Amygdala (tissue), 56 donors: ENCODE measurements at places on chromosomes 12 and 14.
A peak's percentile ranks its signal among the peaks of the same experiment; 100 is the strongest.

DNA sequence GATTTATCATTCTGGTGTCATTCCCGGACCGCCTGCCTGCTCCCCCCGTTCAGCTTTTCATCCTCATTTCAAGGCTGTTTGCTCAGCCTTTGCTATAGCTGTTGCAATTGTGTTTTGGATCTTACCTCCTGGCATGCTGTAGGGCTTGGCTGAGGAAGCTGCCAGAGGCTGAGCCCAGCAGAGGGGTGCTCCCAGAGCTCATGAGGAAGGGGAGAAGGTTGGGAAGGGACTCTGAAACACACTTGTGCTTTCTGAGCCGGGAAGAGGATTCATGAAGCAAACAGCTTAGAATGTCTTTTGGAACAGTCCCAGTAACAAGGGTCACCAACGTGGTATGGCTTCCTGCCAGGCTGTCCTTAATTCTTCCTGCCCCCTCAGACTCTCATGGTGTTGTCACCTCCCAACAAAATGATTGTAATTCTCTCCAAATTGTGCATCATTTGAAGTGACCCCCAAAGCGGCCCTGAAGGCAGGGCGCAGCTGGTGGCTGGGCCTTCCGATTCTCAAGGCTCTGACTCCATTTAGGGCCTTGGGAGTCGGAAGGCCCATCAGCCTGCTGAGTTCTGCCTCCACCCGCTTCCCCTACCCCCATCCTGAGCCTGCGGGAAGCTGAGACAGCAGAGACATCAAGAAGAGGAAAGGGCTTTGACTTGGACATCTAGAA lies 111.9 kb upstream of the ARHGAP5 start:
- DNase-seq, result no peak

GRCh38 chr14:33636716-33637115 lies 314.2 kb downstream of the EGLN3 start:
- no peak for DNase-seq

DNA sequence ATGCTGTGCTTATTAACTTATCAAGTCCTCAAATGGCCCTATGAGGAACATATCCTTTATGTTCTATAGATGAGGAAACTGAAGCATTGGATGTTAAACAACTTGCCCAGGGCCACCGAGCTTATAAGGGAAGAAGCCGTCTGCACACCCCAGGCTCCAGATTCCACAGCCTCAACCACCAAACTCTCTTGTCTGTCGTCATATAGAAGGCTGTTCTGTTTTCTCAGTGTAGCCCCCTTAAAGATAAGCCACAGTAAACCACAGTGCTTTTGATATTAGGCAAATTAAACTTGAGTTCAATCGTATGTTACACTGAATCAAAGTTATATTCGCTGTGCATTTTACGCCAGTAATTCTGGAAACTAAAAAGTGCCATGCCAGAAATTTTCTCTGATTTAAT lies 116.7 kb downstream of the PRKCH start:
- DNase-seq, result no peak

- DNase-seq, result no peak
Measured at GRCh38 chr14:56152221-56152620, 34.0 kb downstream of the PELI2 start.

DNA sequence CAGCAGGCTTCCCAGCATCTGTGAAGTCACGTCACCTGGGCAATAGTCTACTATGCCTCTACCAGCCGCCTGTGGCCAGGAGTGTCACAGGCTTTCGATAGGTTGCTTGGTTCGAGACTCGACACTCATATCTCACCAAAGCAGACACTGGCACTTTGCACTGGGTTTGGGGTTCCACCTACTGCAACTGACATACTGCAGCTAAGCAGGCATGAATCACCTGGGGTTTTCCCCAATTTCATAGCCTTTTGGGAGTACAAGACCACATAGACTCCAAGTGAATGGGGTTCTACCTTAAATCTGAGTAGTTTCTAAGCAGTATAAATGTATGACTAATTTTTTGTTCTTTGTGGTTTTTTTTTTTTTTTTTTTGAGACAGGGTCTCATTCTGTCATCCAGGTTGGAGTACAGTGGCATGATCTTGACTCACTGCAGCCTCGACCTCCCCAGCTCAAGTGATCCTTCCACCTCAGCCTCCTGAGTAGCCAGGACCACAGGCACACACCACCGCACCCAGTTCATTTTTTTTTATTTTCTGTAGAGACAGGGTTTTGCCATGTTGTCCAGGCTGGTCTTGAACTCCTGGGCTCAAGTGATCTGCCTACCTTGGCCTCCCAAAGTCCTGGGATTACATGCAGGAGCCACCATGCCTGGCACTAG lies 32.1 kb downstream of the DMAC2L start:
- no peak for DNase-seq

DNA sequence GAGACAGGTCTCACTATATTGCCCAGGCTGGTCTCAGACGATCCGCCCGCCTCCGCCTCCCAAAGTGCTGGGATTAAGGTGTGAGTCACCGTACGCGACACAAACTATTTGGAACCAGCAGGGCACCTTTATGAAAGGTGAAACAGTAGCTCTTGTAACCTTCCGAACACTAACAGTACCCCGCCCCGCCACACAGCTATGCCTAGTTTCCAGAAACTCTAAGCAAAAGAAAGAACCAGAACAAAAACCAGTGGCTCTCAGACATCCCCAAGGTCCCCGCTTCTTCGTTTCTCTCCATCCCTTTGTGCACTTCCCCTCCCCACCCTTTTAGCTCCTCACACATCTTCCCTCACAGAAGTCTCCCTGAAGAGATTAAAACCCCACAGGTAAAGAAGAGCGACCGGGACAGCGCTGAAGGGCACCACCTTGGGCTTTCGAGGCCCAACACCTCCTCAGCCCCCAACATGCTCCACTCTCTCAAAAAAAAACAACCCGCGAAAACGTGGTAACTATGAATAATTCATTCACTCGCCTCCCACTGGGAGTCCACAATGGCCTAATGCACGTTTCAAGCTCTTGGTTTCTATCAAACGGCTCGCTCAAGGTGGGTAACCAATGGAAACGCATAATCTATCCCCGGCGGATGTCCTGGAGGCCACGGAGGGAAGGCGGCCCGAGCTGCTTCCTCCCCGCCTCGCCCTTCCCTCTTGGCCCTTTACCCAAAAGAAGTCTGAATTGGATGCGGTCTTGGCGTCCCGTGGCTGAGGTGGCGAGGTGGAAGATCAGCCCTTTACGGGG lies 877 bp downstream of the BAG5 start:
- no peak for DNase-seq

GRCh38 chr14:34722723-34723545 lies 8.5 kb upstream of the CFL2 start:
- peak; percentile 30 for DNase-seq

- DNase-seq, result peak; percentile 56
Measured at GRCh38 chr14:92973261-92973797, 50.4 kb downstream of the CHGA start.

DNA sequence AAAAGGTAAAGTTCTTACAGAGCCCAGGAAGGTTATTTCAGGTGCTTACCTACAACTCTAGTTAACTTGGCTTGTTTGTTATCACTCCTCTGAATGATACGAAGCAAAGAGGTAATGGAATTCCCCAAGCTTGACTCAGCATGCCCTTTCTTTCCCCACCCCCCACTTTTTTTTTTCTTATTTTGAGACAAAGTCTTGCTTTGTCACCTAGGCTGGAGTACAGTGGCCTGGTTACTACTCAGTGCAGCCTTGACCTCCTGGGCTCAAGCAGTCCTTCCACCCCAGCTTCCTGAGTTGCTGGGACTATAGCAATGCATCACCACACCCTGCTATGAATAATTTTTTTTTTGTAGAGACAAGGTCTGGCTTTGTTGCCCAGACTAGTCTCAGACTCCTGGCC lies 17.1 kb upstream of the YBX3 start:
- no peak for DNase-seq

DNA sequence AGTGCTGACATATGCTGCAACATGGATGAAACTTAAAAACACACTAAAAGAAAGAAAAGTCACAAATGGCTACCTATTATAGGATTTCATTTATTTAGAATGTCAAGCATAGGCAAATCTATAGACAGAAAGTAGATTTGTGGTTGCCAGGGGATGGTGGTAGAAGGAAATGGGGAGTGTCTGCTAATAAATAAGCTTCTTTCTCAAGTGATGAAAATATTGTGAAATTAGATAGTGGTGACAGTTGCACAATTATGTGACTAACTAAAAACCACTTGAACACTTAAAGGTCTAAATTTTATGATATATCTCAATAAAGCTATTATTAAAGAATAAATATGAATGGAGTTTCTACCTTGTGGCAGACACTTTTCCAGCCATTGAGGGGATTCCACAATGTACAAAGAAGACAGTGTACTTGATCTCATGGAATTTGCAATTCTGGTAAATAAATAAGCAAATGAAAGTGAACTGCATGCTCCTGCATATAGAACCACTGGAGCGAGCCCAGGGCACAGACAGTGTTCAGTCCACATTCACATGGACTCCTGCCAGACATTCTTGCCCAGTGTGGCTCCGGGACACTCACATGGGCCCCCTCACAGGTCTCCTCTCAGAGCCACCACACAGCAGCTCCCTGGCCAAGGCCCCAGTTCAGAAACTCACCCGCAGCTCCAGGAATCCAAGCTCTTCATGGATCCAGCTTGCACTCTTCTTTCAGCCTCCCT lies 107.1 kb upstream of the ARID2 start:
- no peak for DNase-seq

DNA sequence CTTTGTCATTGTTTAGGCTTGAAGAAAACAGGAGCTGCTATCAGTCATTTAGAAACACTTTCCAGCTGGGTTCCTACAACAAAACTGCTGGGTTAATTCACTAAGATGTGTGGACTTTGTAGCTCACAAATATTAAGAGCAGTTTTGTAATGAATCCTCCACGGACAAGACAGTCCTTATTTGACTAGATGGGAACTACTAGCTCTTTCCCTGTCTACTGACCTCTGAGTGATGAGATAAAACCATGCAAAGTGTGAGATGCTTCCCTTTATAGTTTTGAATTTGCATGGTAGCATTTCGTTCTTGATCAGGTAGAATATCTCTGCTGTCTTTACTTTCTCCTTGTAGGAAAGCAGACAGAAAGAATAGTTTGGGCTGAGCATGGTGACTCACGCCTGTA lies 72.9 kb upstream of the STXBP6 start:
- no peak for DNase-seq

DNA sequence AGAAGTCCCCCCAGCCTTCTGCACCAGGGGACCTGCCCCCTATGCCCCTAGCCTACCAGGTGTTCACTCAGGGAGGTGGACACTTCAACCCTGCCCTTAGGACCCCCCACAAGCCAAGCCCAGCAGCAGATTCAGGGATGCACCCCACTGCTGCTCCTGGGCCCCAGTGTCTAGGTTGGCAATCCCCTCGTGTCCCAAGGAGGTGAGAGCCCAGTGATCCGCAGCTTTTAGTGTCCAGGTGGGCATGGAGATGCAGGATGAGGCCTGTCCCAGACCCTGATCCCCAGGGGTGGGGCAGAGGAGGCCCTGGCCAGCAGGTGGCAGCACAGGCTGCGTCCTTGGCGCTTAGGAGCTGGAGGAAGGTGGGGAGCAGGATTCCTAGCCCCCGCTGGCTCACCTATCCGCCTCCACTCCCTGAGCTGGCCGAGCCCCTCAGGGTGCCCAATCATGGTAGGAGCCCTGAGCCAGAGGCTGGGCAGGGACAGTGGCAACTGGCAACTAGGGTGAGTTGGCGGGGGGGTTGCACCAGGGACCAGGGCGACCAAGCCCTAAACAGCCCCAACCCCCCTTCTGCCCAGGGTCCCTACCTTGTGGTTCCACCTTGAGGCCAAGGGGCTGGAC lies 4.1 kb downstream of the CKB start:
- peak; percentile 51 for DNase-seq

DNA sequence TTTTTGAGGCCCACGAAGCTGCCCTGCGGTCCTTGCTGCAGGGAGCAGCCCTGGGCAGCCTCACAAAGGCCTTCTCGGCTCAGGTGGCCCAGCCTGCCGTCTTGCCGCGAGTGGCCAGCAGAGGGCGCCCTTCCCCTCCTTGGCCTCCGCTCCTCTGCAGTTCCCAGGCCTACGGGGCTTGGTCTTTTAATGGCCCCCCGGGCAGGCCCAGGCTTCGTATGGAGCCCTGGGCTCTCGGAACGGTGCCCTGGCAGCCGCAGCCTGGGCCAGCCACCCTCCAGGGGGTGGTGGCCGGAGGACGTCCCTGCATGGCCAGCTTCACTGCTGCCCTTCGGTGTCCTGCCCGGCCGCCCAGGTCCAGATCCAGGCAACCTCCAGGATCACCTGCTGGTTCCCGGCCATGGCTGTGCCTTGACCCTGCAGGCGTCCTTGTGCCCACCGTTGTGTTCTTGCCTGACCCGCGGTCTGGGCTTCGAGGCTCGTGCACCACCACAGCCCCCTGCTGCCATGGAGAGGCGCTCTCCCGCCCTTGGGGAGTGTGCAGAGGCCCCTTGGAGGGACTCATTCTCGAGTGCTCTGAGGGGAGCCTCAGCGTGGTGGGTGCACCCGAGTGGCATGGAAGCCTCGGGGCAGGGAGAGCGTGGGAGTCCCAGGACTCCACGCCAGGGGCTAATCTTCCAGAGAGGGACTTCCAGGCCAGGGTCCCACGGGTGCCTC lies 9.4 kb downstream of the ASPG start:
- peak; percentile 26 for DNase-seq

GRCh38 chr14:88831284-88831683 lies 6.8 kb downstream of the TTC8 start:
- DNase-seq, result no peak

GRCh38 chr12:68591734-68592418 lies 18.8 kb upstream of the RAP1B start:
- no peak for DNase-seq

DNA sequence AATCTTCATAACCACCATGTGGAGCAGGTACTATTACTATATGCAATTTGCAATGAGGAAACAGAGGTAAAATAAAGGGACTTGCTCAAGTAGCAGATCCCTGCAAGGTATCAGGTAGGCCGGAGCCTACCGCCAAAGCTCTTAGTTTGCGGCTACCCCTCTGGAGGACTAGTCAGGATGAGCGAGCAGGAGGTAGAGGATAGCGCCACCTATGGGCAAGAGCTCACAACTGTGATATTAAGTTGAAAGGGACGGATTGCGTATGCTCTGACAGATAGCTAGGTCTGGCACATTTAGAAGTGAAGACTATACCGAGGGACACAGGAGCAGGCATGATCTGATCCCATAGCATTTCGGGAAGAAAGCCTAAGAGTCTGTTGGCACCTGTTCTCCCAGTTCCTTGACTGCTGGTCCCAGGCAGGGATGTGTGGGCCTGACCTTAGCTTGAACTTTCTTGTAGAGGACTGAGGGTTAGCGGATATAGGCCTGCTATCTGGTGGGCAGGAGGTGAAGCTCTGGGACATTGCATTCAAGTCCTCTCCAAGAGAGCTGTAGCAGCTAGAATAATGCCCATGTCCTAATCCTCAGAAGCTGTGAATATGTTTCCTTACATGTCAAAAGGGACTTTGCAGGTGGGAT lies 48.0 kb downstream of the SLC17A8 start:
- DNase-seq, result no peak

DNA sequence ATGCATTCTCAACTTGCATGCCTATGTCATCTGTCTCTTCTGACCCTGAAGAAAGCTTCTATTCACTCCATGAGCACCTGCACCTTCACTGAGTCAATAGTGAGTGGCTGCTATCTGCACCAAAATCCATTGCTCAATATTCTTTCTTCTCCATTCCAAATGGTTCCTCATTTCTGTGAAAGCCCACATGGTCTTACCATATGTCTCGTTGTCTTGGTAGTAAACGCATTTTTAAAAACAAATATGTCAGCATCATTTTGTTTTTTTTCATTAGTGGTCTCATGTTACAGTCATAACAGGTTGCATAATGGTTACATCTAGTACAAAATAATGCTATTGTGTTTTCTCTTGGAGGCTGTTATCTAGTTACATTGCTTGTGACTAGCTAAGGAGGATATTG lies 106.9 kb upstream of the CPM start:
- DNase-seq, result no peak

- DNase-seq, result peak; percentile 69
Measured at GRCh38 chr12:459430-460258, at the start of gene B4GALNT3. Gene B4GALNT3 (plus strand): TSS chr12:459939. CDS start chr12:460377, 438 bp downstream.

- DNase-seq, result no peak
Measured at GRCh38 chr12:85059594-85059993, 23.4 kb downstream of the LRRIQ1 start.
